Uterus (tissue), 4 donors: ENCODE measurements at places on chromosomes 6 and 20.
A peak's percentile ranks its signal among the peaks of the same experiment; 100 is the strongest.

DNA sequence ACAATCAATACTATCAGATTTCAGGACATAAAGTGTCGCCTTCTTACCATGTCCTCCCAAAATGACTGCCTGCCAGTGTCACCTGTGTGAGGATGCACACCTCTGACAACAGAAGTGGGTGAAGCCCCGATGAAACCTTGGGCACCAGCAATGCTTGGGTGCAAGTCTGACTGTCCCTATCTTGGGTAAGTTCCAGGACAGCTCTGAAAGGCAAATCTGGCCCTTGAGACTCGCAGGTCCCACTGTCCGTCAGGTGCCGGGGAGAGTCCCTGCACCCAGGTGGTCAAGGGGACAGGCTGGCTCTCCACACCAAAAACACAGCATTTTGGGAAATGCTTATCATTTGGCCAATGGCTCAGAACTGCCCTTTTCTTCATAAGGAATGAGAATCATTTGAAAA lies 43.3 kb downstream of the EZR start:
- no peaks in the 10 kb centered on the region for H3K4me1 ChIP-seq
- H3K4me3 ChIP-seq: no peak overlapping the region
- DNase-seq: no peak
- no peaks in the 10 kb centered on the region for H3K27me3 ChIP-seq
- H3K36me3 ChIP-seq: no peaks in the 10 kb centered on the region

DNA sequence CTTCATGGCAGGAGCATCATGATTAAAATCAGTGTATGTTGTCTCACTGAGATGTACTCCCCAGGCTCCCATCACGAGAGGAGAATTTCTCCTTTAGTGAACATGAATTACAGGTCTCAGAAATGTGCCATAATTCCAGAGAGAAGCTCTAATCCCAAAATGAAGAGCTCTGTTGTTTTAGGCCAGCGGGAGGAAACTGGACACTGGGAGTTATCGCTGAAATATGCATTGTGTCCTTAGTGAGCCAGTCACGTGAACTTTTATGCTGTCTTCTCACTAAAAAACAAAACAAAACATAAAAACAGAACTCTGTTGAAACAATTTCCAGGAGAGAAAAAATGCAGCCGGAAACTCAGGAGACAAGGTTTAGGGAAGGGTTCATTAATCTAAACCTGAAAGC lies 315.7 kb upstream of the NT5E start:
- no peaks in the 10 kb centered on the region for H3K4me1 ChIP-seq
- H3K27me3 ChIP-seq: no peaks in the 10 kb centered on the region
- H3K36me3 ChIP-seq: no peaks in the 10 kb centered on the region
- peak overlapping the region; percentile 64 for H3K27ac ChIP-seq
- DNase-seq: no peak

GRCh38 chr6:16257999-16258708 lies 19.8 kb downstream of the GMPR start:
- no peaks in the 10 kb centered on the region for H3K27me3 ChIP-seq
- no peaks in the 10 kb centered on the region for H3K4me1 ChIP-seq
- H3K27ac ChIP-seq: peak overlapping the region; percentile 80
- peak; percentile 47 for DNase-seq

DNA sequence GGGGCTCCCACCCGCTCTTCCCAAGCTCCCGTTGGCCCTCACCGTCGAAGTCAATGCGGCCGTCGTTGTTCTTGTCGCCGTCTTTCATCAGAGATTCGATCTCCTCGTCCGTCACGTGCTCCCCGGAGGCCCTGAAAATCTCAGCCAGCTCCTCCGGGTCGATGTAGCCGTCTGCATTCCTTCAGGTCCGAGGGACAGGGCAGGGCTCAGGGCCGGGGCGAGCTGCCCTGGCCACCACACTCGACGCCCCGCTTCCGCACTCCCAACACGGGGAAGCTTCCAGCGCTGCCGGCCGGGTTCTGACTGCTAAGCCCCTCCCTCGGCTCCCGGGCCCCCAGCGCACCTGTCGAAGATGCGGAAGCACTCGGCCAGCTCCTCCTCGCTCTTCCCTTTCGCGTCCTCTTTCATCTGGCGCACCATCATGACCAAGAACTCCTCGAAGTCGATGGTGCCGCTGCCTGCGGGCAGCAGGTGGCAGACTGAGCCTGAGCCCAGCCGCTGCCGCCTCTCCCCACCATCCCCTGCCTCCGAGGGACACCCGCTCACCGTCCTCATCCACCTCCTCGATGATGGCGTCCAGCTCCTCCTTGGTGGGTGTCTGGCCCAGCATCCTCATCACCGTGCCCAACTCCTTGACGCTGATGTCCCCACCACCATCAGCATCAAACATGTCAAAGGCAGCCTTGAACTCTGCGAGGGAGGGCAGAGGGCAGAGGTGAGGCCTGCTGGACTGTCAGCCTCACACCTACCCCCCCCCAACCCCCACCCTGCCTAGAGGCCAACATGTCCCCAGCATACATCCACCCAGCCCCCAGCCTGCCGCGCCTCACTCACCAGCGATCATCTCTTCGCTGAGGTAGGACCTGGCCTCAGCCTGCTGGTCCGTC lies 2.9 kb downstream of the TNNC2 start:
- H3K36me3 ChIP-seq: no peaks in the 10 kb centered on the region
- no peak overlapping the region for H3K27ac ChIP-seq
- no peaks in the 10 kb centered on the region for H3K27me3 ChIP-seq
- peak overlapping the region; percentile 3 for H3K4me3 ChIP-seq
- H3K4me1 ChIP-seq: peaks cover 8% of the 10 kb centered on the region

GRCh38 chr6:111837641-111838500 lies 35.4 kb downstream of the FYN start:
- peaks cover 6% of the 10 kb centered on the region for H3K4me1 ChIP-seq
- H3K4me3 ChIP-seq: no peak overlapping the region
- no peaks in the 10 kb centered on the region for H3K36me3 ChIP-seq
- DNase-seq: no peak
- H3K27me3 ChIP-seq: no peaks in the 10 kb centered on the region
